Dorsolateral prefrontal cortex (tissue), 122 donors: ENCODE measurements at places on chromosomes 1 and 21. TPM values are rescaled to one million over a fixed set of nuclear protein-coding genes. Genes with fewer than 3 reads are reported as not detected.

The PAQR6 gene
- total RNA-seq: 137 TPM

The AIRE gene
- 0.63 TPM for total RNA-seq

The NBPF1 gene
- 60.1 TPM for total RNA-seq

The CDK11A gene
- total RNA-seq: 37.4 TPM

The MROH9 gene
- not detected for total RNA-seq

The DVL1 gene
- total RNA-seq: 124 TPM

The SIK1 gene
- total RNA-seq: 8.5 TPM

The CFHR5 gene
- total RNA-seq: not detected

The FCRL1 gene
- total RNA-seq: not detected

The OVAAL gene
- not detected for total RNA-seq

The CELA2A gene
- not detected for total RNA-seq

The OR2L5 gene
- 1.5 TPM for total RNA-seq

The LAD1 gene
- total RNA-seq: not detected

The TLCD4 gene
- total RNA-seq: 42.7 TPM
